Breast epithelium (tissue), 4 donors: ENCODE measurements at places on chromosomes 12 and 14. TPM values are rescaled to one million over a fixed set of nuclear protein-coding genes. Genes with fewer than 3 reads are reported as not detected.

DNA sequence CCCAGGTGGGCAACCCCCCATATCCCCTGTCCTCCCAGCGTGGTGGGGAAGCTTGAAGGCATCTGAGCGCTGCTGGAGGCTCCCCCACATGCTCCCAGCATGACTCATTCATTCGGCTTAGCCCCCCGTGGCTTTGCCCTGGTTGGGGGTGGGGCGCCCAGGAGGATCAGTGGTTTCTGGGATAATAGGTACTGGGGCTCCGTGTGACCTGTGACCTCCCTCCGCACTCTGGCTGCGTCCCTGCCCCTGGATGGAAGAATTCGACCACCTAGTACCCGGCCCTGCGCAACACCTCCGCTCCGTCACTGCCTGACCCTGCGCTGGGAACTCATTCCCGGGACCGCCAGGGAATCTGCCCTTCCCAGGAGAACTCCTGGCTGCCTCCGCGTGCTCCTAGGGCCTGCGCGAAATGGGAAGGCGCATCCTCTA, 120.1 kb downstream of the AACS start:
- DNase-seq: no peak

DNA sequence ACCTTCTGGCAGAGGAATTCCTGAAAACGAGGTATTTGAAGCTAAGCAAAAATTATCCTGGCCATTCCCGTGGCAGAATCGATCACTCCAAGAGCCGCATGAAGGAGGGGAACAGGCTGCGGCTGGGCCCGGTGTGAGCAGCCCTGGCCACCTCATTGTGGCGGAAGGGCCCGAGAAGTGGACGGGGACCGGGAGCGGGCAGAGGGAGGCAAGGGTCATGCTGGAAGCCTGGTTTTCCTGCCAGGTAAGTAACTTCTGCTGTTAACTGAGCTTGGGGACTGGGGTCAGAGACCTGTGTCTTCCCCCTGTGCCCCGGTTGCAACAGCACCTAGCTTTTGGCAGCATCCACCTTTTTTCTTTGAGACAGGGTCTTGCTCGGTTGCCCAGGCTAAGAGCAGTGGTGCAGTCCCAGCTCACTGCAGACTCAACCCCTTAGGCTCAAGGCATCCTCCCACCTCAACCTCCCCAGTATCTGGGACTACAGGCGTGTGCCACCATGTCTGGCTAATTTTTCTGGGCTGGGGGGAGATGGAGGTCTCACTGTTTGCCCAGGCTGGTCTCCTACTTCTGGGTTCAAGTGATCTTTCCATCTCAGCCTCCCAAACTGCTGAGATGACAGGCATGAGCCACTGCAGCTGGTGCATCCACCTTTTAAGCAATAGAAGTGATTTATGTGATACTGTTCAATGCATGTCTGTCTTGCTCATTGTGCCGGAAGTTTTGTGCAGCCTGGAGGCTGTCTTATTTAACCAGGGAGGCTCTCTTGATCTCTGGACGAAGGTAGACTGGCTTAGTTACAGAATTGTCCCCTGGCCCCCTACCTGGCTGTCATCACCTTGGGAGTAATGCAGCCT, 174.0 kb upstream of the MYL2 start:
- no peak for DNase-seq

GRCh38 chr12:105418821-105419291, 88.4 kb downstream of the C12orf75 start:
- no peak for DNase-seq

Gene SYNE3
- total RNA-seq: 112 TPM

Gene GYS2
- 11.4 TPM for total RNA-seq

Gene EGLN3
- total RNA-seq: 13.9 TPM

GRCh38 chr14:104383996-104384775, 195.4 kb upstream of the C14orf180 start:
- DNase-seq: no peak

Gene DCN
- 4,374 TPM for total RNA-seq

Gene L2HGDH
- 3.8 TPM for total RNA-seq

Gene RDH12
- not detected for total RNA-seq

Gene MYF6
- not detected for total RNA-seq

DNA sequence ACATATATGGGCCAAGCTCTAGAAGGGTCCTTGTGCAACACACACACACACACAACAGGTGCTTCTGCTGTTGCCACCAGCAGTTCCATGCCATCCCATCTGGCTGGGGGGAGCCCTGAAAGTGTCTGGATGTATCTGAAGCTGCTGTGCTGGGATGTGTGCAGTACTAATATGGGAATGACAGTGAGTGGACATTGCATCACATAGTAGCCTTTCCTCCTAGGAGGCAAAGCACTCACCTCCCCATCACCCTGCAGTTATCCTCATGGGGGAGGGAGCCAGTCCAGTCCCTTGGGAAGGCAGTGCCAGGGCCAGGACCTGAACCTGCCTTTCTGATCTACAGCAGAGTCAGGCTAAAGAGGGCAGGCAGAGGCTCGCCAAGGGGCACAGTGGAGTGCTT, 208.9 kb downstream of the CACNA1C start:
- DNase-seq: no peak

DNA sequence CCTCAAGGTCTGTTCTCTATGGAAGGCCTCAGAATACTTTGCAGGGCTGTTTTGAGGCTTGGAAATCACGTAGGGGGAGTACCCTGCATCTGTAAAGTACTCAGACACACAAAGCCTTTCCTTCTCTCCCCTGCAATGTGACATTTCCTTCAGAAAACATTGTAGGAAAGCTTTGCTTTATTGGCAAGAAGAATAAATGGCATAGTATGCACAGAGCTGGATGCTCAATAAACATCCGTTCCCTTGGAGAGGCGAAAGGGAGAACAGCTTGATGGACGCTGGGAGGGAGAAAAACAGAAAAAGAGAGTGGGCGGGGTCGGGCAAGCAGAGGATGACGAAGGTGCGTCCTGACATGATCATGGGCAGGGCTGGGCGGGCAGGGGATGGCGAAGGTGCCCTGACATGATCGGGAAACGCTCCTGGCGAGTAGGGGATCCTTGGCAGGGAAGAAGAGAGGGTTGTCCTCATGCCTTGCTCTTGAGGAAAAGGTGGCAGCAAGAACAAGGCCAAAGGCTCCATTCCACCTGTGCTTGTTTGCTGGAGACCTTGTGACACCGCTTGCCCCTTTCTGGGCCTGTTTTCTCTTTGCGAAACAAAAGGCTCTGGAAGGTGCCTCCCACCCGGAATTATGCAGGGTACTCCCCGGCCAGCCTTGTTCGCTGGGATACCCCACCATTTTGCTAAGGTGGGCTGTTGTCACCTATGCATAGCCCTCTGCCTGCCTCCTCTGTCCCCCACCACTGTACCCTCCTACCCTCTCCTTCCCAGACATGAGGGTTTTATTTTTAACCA, 21.1 kb downstream of the IRF2BPL start:
- DNase-seq: peak; percentile 83

Gene AMN
- 0.16 TPM for total RNA-seq

Gene GLS2
- total RNA-seq: 5.1 TPM

DNA sequence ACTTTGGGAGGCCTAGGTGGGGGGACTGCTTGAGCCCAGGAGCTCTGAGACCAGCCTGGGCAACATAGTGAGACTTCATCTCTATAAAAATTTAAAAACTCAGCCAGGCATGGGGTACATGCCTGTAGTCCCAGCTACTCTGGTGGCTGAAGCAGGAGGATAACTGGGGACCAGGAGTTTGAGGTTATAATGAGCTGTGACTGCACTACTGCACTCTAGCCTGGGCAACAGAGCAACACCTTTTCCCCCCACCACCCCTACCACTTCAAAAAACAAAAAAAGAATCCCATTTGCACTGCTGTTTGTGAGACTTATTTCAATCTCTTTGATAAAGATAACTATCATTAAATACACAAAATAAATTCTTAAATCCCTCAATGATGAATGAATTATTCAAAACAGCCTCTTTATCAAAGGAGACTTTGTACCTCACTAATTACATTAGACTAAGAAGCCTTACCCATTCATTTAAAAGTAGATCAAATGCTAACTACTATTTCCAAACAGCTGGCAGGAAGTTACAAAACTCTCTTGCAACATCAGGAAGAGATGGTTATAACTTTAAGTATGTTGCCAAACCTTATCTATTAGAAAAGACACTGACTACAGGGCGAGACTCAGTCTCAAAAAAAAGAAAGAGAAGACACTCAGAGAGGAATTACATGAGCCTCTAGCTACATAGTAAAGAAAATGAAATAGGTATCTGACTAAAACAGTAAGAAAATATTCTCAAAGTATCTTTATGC, 14.7 kb downstream of the BLTP3B start:
- no peak for DNase-seq

DNA sequence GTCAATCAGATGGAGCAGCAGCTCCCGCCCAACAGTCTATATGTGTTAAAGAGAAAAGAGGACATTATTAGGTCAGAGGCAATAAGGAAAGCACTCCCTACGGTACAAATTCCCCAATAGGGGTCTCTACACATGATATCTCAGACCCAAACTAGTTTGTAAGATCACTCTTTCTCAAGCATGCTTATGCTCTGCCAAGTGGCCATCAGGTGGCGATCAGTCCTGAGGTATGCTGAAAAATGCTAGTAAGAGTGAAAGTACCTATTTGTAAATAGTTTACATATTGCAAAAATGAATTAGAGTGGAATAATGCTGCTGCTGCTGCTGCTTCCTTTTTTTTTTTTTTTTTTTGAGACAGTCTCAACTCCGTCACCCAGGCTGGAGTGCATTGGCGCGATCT, 61.0 kb downstream of the CPM start:
- no peak for DNase-seq

GRCh38 chr14:55889124-55889523, 229.1 kb upstream of the PELI2 start:
- DNase-seq: no peak

Gene MYO1H
- total RNA-seq: 2.0 TPM

GRCh38 chr14:50795142-50795541, 35.8 kb downstream of the NIN start:
- no peak for DNase-seq

- no peak for DNase-seq
Observed at GRCh38 chr12:76685246-76685678, 78.7 kb upstream of the ZDHHC17 start.

- no peak for DNase-seq
Observed at GRCh38 chr14:35993684-35993960, 167.5 kb downstream of the BRMS1L start.

- no peak for DNase-seq
Observed at GRCh38 chr14:88303041-88303440, 20.0 kb downstream of the KCNK10 start.

Gene SERPINA10
- total RNA-seq: not detected

DNA sequence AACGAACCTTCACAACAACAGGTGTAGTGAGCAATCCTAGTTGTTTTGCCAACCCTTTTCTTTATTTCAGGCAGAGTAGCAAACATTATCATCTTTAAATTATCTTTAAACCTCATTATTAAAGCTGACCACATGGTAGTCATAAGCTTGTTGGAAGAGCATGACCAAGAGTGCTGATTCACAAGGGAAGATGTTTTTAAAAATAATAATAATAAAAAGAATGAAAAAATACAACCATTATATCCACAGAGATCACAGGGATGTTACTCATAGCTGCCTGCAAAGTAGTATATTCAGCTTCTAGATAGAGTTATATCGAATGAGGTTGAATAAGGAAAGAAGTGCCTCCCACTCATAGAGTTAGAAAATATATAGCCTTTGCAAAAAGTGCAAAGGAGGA, 101.0 kb upstream of the FLRT2 start:
- DNase-seq: no peak

DNA sequence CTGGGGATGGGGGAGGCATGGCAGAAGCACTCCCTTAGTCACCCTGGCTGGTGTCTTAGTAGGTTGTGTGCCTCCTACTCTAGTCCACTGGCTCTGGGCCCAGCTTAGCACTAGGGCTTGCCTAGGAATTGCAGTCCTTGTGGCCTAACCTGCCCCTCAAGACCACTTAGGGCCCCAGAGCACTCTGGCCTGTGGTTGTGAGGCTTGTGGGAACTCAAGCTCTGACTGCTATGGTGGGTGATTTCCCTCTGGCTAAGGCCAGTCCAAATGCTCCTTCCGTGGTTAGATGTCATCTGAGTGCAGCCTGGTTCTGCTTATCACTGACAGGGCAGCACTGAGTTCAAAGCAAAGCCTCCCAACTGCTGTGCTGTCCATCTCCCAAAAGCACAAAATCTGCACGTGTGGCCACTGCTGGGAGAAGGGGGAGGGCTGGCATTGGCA, 20.2 kb downstream of the FGD4 start:
- no peak for DNase-seq

Gene DLK1
- total RNA-seq: 5.2 TPM

Gene SIX1
- 14.9 TPM for total RNA-seq

GRCh38 chr12:107388263-107388662, 294.9 kb upstream of the CRY1 start:
- DNase-seq: no peak

- no peak for DNase-seq
Observed at GRCh38 chr12:74646831-74647230, 109.2 kb downstream of the ATXN7L3B start.

DNA sequence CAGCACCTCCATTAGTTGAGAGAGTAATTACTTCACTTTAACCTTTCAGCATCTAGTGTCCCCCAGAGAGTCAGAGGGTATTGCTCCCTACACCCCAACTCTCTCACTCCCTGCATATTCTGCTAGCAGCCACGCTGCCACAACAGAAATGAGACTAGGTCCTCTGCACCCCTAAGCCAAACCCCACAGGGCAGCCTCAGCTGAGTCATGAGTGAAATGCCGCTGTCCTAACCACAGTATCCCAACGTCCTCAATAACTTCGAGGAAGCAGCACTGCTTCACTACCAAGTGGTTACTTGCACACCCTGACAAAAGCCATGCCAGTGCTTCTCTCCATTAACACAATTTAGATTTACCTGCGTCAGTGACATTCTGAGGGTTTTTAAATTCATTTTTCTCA, 6.9 kb upstream of the LYZ start:
- DNase-seq: no peak

DNA sequence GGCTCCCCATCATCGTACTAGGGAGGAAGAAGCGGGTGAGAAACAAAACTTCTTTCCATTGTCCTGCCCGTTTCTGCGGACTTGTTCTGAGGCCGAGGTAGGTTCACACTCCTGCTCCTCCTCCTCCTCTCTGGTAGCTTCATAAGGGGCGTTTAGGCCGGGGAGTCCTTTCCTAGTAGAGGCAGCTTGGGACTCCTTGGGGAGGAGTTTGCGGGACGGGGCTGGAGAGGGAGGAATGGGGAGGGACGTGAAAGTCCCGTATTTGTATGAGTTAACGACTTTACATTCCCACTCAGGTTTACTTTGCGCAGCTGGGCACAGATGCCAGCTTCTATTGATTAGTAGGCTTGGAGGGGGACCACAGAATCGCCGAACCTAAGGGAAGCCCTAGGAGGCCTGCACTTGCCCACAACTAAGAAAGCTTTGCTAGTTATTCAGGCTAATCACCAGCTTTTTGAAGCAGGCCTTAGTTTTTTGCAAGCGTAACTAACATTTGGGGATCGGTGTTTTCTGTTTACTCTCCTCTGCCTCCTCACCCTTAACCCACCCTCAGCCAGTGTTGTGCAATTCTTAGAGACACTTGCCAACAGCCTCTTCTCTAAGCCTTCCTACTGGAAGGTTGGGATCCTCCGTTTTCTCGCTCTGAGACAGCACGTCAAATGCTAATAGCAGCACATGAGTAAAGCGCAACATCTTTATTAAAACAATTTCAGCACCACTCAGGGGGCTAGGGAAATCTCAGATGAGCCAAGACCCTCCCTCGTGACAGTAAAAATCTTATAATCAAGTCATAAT, 499 bp downstream of the RNASE4 start:
- DNase-seq: no peak

- no peak for DNase-seq
Observed at GRCh38 chr14:26289891-26290486, 307.8 kb downstream of the NOVA1 start.

GRCh38 chr14:79136071-79137044, 966.2 kb downstream of the NRXN3 start:
- DNase-seq: no peak

- DNase-seq: no peak
Observed at GRCh38 chr12:57215668-57216013, 953 bp upstream of the NXPH4 start.

Gene RHOF
- 12.0 TPM for total RNA-seq
